ENCODE measurements at places on chromosomes 2 and 18. TPM values are rescaled to one million over a fixed set of nuclear protein-coding genes. Genes with fewer than 3 reads are reported as not detected.

- H3K27ac ChIP-seq: no peak overlapping the region
- H3K4me1 ChIP-seq: peaks cover 5% of the 10 kb centered on the region
- H3K36me3 ChIP-seq: no peaks in the 10 kb centered on the region
Measured at GRCh38 chr2:3646446-3646845, 11.6 kb upstream of the ALLC start.

- no peak for DNase-seq
- peaks cover 3% of the 10 kb centered on the region for H3K36me3 ChIP-seq
- H3K4me3 ChIP-seq: no peak overlapping the region
Measured at GRCh38 chr2:219508971-219509779, 5.1 kb upstream of the ASIC4 start.

GRCh38 chr2:4992226-4992625 lies 700.0 kb upstream of the SOX11 start:
- no peak overlapping the region for H3K4me3 ChIP-seq
- H3K36me3 ChIP-seq: no peaks in the 10 kb centered on the region
- no peak overlapping the region for H3K27ac ChIP-seq
- DNase-seq: no peak
- H3K27me3 ChIP-seq: peaks cover 4% of the 10 kb centered on the region
- no peaks in the 10 kb centered on the region for H3K4me1 ChIP-seq

DNA sequence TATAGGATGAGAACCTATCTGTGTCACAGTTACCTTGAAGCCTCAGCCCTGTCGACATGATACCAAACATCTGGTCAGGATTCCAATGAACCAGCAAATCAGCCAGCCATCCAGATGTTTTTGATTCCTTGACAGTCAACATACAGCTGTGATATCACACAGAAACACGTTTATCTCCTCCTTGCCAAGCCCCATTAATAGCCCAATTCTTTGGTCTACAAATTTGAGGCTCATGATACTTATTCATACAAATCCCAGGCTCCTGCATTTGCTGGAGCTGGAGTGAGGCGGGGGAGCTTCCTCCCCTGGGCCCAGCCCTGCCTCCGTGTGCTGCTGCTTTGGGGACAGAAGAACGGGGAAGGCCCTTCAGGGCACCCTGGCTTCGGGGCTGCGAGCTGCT lies 611.6 kb upstream of the SALL3 start:
- H3K4me3 ChIP-seq: no peak overlapping the region
- no peak for DNase-seq
- H3K36me3 ChIP-seq: no peaks in the 10 kb centered on the region
- no peaks in the 10 kb centered on the region for H3K27me3 ChIP-seq
- H3K4me1 ChIP-seq: no peaks in the 10 kb centered on the region

DNA sequence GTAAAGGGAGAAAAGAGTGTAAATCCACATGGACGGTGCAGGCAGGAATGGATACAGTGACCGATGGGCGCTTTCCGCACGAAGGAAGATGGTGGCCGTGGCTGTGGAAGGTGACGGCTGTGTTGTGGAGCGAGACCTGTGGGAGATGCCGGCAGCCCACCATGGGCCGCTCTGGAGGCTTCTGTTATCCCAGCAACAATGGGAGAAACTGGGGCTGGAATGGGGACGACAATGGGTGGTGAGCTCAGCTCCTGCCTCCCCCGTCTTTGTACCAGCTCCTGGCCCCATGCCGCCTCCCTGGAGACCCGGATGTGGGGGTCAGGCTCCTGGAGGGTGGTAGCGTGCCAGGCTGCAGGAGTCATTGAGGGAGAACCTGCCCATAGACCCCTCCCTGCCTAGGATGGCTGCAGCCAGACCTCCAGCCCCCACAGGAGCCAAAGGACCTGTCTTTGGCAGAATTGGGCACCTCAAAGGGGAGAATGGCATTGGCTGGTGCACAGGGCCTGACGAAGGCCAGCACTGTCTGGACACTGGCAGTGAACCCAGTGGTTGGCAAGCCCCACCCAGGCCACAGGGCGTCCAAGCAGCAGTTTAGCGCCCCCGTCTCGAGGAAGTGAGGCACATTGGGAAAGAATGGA lies 72.6 kb downstream of the SLC66A2 start:
- DNase-seq: no peak
- no peak overlapping the region for H3K4me3 ChIP-seq
- H3K4me1 ChIP-seq: no peaks in the 10 kb centered on the region
- H3K36me3 ChIP-seq: no peaks in the 10 kb centered on the region

GRCh38 chr2:3442185-3442584 lies 62.7 kb downstream of the TRAPPC12 start:
- peaks cover 13% of the 10 kb centered on the region for H3K4me1 ChIP-seq
- DNase-seq: no peak
- no peak overlapping the region for H3K4me3 ChIP-seq
- no peak overlapping the region for H3K27ac ChIP-seq
- H3K36me3 ChIP-seq: peaks cover 12% of the 10 kb centered on the region

DNA sequence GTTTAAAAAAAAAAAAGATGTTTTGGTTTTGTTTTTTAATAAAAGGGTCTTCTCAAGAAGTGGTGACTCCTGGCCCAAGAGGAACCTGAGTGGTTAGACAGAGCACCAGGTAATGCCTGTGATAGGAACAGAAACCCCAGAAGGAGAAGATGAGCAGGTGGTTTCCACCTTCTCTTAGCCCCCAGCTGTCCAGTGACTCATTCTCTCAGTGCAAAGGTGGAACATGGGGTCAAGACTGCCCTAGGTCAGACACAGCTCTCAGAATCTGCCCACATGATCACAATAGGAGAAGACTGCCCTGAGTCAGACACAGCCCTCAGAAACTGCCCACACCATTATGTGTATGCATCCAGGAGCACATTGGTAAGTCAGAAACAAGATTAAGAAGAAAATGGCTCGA lies 61.8 kb downstream of the TBC1D8 start:
- no peak overlapping the region for H3K27ac ChIP-seq
- peaks cover 14% of the 10 kb centered on the region for H3K4me1 ChIP-seq
- DNase-seq: no peak
- peaks cover 10% of the 10 kb centered on the region for H3K36me3 ChIP-seq
- no peaks in the 10 kb centered on the region for H3K27me3 ChIP-seq

GRCh38 chr2:7900593-7900992 lies 781.3 kb upstream of the ID2 start:
- H3K4me1 ChIP-seq: no peaks in the 10 kb centered on the region
- H3K27me3 ChIP-seq: no peaks in the 10 kb centered on the region
- DNase-seq: no peak
- H3K4me3 ChIP-seq: no peak overlapping the region
- H3K27ac ChIP-seq: no peak overlapping the region
- no peaks in the 10 kb centered on the region for H3K36me3 ChIP-seq

- peaks cover 72% of the 10 kb centered on the region for H3K4me1 ChIP-seq
- no peaks in the 10 kb centered on the region for H3K27me3 ChIP-seq
- H3K36me3 ChIP-seq: no peaks in the 10 kb centered on the region
- no peak overlapping the region for H3K4me3 ChIP-seq
- peak overlapping the region; percentile 74 for H3K27ac ChIP-seq
Measured at GRCh38 chr2:1731963-1732768, 12.1 kb downstream of the PXDN start.

- H3K27me3 ChIP-seq: no peaks in the 10 kb centered on the region
- DNase-seq: no peak
- H3K36me3 ChIP-seq: no peaks in the 10 kb centered on the region
- H3K27ac ChIP-seq: no peak overlapping the region
- no peak overlapping the region for H3K4me3 ChIP-seq
Measured at GRCh38 chr2:45127891-45128290, 118.6 kb upstream of the SIX2 start.

GRCh38 chr18:77478646-77479442 lies 229.2 kb downstream of the GALR1 start:
- H3K4me3 ChIP-seq: no peak overlapping the region
- no peaks in the 10 kb centered on the region for H3K27me3 ChIP-seq
- DNase-seq: peak; percentile 81

DNA sequence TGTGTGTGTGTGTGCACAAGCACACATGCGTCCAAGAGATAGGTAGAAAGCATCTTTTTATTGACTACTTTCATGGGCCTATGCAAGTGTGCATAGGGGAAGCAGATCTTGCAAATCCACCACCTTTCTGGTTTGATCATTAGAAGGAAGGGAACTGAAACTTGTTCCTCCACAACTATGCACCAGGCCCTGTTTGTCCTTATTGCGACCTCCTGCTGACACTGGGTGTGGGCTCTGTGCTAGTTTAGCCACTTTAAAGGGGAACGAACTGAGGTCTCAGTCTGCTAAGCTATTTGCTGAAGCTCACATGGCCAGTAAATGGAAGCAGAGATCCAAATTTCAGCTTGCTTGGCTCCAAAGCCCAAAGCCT lies 32.1 kb upstream of the INSIG2 start:
- H3K27me3 ChIP-seq: no peaks in the 10 kb centered on the region
- no peaks in the 10 kb centered on the region for H3K36me3 ChIP-seq
- DNase-seq: no peak
- no peaks in the 10 kb centered on the region for H3K4me1 ChIP-seq
- H3K27ac ChIP-seq: no peak overlapping the region

DNA sequence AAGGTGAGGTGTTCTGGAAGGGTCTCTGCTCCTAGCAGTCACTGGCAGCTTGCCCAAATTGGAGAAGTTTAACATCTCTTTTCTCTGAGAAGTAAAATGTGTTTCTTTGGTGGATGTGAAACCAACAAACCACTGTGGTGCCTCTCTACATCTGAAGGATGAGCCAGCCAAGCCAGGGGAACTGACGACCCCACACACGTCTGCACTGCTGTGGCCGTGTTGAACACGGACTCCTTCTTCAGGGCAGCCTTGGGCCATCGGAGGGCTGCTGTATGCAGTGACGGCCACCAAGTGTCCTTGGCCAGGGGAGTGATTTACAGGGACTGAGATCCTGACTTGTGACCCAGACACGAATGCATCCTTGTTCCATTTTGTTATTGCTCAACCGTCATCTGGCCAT lies 207.8 kb downstream of the ACKR3 start:
- H3K36me3 ChIP-seq: no peaks in the 10 kb centered on the region
- no peaks in the 10 kb centered on the region for H3K4me1 ChIP-seq
- no peak overlapping the region for H3K4me3 ChIP-seq
- DNase-seq: no peak
- no peak overlapping the region for H3K27ac ChIP-seq

- H3K27ac ChIP-seq: no peak overlapping the region
- no peak overlapping the region for H3K4me3 ChIP-seq
Measured at GRCh38 chr2:72625366-72625765, 200.5 kb downstream of the EXOC6B start.

DNA sequence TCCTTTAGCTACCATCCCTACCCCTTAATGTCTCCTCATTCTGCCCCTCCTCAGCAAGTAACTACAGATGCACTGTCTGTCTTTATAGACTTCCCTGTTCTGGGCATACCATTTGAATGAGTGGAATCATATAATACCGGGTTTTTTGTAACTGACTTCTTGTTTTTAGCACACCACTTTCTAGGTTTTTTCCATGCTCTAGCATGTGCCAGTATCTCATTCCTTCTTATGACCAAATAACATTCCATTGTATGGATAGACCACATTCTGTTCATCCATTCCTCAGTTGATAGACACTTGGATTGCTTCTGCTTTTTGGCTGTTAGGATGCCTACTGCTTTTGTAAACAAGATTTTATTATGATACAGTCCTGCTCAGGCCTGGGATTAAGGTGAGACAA lies 154.7 kb downstream of the TSN start:
- H3K27ac ChIP-seq: no peak overlapping the region
- H3K4me1 ChIP-seq: no peaks in the 10 kb centered on the region
- H3K27me3 ChIP-seq: no peaks in the 10 kb centered on the region
- H3K36me3 ChIP-seq: no peaks in the 10 kb centered on the region

DNA sequence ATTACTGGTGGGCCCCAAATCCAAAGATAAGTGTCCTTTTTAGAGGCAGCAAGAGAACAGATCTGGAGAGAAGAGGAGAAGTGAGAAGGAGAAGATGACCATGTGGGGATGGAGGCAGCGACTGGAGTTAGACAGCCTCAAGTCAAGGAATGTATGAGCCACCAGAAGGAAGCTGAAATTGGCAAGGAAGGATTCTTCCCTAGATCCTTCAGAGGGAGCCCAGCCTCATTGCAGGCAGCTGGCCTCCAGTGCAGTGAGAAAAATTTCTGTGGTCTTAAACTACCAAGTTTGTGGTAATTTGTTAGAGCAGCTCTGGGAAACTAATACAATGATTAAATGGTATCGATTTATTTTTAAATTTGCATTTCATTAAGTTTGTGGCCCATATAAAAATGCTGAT lies 167.9 kb downstream of the NCKAP5 start:
- no peak overlapping the region for H3K4me3 ChIP-seq
- H3K27ac ChIP-seq: no peak overlapping the region
- no peaks in the 10 kb centered on the region for H3K4me1 ChIP-seq
- no peaks in the 10 kb centered on the region for H3K27me3 ChIP-seq
- no peak for DNase-seq

- no peaks in the 10 kb centered on the region for H3K27me3 ChIP-seq
- H3K27ac ChIP-seq: no peak overlapping the region
- no peak overlapping the region for H3K4me3 ChIP-seq
- peaks cover 60% of the 10 kb centered on the region for H3K36me3 ChIP-seq
- no peaks in the 10 kb centered on the region for H3K4me1 ChIP-seq
Measured at GRCh38 chr18:34817636-34818035, 107.5 kb downstream of the DTNA start.

DOK6 gene
- total RNA-seq: 12.5 TPM

NT5DC4 gene
- total RNA-seq: not detected

RAB6C gene
- 0.24 TPM for total RNA-seq
